ENCODE measurements at places on chromosomes 13 and 19.

- H3K36me3 ChIP-seq: no peaks in the 10 kb centered on the region
- H3K27me3 ChIP-seq: no peaks in the 10 kb centered on the region
- H3K4me1 ChIP-seq: no peaks in the 10 kb centered on the region
- H3K27ac ChIP-seq: no peak overlapping the region
- no peak overlapping the region for H3K4me3 ChIP-seq
Observed at GRCh38 chr13:75744127-75744526, 108.0 kb downstream of the LMO7 start.

GRCh38 chr13:52926971-52927370 lies 78.5 kb upstream of the PCDH8 start:
- H3K4me1 ChIP-seq: no peaks in the 10 kb centered on the region
- H3K4me3 ChIP-seq: no peak overlapping the region
- no peak for DNase-seq
- H3K36me3 ChIP-seq: no peaks in the 10 kb centered on the region

DNA sequence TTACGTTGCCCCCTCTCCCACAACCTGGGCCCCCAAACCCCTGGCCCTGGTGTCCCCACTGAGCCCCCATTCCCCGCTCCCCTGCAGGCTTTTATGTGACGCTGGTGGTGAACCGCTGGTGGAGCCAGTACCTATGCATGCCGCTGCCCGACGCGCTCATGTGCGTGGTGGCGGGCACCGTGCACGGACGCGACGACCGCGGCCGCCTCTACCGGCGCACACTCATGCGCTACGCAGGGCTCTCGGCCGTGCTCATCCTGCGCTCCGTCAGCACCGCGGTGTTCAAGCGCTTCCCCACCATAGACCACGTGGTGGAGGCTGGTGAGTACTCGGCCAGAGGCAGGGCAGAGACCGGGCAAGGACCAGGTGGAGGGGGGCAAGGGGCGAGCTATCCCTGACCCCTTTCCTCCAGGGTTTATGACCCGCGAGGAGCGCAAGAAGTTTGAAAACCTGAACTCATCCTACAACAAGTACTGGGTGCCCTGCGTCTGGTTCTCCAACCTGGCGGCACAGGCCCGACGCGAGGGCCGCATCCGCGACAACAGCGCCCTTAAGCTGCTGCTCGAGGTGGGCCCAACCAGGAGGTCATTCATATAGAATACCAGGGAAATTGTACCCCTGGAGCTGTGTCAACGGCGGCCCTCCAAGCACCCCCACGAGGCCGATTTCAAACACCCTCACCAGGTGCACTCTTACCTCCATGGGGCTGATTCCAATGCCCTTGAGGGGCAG lies 3.0 kb downstream of the BEST2 start:
- DNase-seq: no peak
- no peaks in the 10 kb centered on the region for H3K36me3 ChIP-seq
- no peak overlapping the region for H3K4me3 ChIP-seq
- no peaks in the 10 kb centered on the region for H3K4me1 ChIP-seq

DNA sequence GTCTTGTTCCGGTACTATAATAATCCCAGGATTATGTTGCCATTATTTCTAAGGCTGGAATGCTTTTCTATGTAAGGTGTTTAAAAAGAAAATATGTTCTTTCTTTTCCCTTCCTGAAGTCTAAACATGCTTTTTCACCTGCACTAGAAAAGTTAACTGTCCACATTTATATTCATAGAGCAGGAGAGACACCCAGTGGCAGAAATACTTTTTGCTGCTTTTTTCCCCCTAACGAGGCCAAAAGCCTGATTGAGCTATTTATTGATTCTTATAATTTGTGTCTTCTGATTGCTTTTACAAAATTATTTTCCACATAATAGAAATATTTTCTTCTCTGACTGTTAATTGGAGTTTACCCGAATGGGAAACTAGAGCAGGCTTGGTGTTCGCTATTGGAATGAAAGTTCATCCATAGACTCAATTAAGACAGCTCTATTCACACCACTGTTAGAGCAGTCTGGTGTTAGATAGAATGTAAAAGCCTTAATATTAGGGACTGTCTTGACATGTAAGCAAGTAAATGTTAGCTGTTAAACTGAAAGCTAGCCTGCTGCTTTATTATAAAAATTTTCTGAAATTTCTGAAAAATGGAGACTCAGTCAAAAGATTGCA lies 15.8 kb downstream of the GPR180 start:
- H3K4me1 ChIP-seq: no peaks in the 10 kb centered on the region
- H3K27ac ChIP-seq: no peak overlapping the region
- H3K4me3 ChIP-seq: no peak overlapping the region
- H3K36me3 ChIP-seq: no peaks in the 10 kb centered on the region

- H3K27me3 ChIP-seq: no peaks in the 10 kb centered on the region
- no peak for DNase-seq
- peak overlapping the region; percentile 91 for H3K4me3 ChIP-seq
- H3K36me3 ChIP-seq: no peaks in the 10 kb centered on the region
Observed at GRCh38 chr19:55635856-55636440, 4.9 kb upstream of the ZNF580 start.

DNA sequence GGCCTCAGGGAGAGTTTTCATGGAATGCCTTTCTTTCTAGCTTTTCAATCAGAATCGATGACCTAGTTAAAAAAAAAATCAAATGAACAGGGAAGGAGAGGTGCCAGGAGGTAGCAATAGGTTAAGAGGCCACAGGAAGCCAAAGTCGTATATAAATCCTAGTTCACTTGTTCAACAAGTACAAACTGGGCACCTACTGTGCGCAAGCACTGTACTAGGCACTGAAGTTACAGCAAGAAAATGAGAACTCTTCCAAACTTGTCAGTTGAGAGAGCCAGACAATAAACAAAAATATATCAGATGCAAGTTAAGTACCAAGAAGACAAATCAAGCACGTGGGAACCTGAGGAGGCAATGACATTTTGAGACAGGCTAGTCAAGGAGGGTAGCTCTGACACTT lies 6.1 kb downstream of the SUGP2 start:
- no peak for DNase-seq
- H3K27ac ChIP-seq: no peak overlapping the region
- no peaks in the 10 kb centered on the region for H3K4me1 ChIP-seq
- no peak overlapping the region for H3K4me3 ChIP-seq
- no peaks in the 10 kb centered on the region for H3K36me3 ChIP-seq

- no peaks in the 10 kb centered on the region for H3K36me3 ChIP-seq
- H3K27me3 ChIP-seq: no peaks in the 10 kb centered on the region
- H3K4me3 ChIP-seq: no peak overlapping the region
- no peaks in the 10 kb centered on the region for H3K4me1 ChIP-seq
- no peak for DNase-seq
Observed at GRCh38 chr13:101811284-101811839, 358.9 kb downstream of the ITGBL1 start.

DNA sequence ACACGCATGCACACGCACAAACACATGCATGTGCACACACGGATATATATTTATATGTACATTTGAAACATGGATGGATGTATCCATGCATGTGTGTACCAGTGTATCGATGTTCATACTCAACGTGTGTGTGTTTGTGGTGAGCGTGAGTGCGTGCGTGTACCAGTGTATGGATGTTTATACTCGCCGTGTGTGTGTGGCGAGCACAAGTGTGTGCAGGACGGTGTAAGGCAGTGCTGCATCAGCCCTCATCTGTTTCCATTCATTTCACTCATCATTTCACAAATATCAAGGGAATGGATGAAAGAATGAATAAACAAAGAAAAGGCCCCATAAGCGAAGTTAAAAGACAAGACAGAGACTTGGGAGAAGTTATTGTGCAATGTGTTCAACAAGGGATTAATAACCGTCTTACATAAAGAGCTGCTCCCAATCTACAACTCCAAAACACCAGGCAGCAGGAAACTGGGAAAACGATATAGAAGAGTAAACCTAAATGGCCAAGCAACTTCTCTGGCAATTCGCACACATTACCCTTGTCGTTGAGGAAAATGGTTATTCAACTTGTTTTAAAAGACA lies 21.7 kb upstream of the MIER2 start:
- H3K4me3 ChIP-seq: no peak overlapping the region
- no peak overlapping the region for H3K27ac ChIP-seq
- no peak for DNase-seq
- no peaks in the 10 kb centered on the region for H3K36me3 ChIP-seq
- H3K27me3 ChIP-seq: no peaks in the 10 kb centered on the region

DNA sequence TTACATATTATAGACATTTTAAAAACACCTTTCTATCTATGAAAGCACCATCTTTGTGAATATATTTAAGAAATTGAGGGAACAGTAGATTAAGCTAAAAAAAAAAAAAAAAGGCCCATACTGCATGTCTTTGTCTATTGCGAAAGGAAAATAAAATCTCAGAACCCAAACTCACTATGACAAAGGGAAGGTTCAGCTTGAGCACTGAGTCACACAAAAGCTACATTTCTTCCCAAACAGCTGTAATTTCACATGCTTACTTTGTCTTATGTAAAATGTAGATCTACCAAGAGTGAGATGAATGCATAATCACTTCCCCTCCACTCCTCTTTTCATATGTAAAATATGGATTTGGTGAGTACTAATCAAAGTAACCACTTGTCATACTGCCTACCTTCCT lies 640.1 kb upstream of the KLF12 start:
- DNase-seq: no peak
- H3K4me3 ChIP-seq: no peak overlapping the region
- H3K4me1 ChIP-seq: no peaks in the 10 kb centered on the region
- no peaks in the 10 kb centered on the region for H3K27me3 ChIP-seq
- no peak overlapping the region for H3K27ac ChIP-seq

- H3K27me3 ChIP-seq: no peaks in the 10 kb centered on the region
- no peak overlapping the region for H3K27ac ChIP-seq
- H3K36me3 ChIP-seq: no peaks in the 10 kb centered on the region
- H3K4me3 ChIP-seq: no peak overlapping the region
- DNase-seq: no peak
Observed at GRCh38 chr13:77891486-77891885, 27.1 kb downstream of the EDNRB start.

Measured in uterus (tissue), 4 donors.